Renal cortex interstitium (tissue), 15 donors: ENCODE measurements at places on chromosomes 4 and X. TPM values are rescaled to one million over a fixed set of nuclear protein-coding genes. Genes with fewer than 3 reads are reported as not detected.
A peak's percentile ranks its signal among the peaks of the same experiment; 100 is the strongest.

DNA sequence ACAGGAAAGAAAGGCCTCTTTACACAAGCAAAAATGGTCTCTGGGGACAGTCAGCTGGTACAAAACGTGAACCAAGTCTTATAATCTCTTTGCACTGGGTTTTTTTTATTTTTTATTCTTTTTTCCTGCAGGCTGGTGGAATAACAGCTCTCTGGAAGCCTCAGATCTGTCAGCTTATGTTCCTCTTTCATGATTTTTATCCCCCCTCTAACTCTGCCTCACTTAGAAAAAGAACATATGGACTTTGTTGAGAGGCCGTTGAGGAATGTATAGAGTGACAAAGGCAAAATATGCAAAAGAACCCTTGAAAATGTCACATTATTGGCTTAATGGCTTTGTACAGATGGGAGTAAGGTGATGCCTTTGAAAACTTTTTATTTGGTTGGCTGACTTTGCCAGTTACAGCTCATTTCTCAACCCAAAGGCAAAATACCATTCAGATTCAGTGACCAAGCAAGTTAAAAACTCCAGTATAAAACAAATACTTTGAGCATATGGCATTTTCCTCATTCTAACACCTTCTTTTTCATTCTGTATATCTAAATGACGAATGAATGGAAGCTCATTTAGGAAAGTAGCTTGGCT, 111.1 kb downstream of the RNF150 start:
- no peak for DNase-seq

DNA sequence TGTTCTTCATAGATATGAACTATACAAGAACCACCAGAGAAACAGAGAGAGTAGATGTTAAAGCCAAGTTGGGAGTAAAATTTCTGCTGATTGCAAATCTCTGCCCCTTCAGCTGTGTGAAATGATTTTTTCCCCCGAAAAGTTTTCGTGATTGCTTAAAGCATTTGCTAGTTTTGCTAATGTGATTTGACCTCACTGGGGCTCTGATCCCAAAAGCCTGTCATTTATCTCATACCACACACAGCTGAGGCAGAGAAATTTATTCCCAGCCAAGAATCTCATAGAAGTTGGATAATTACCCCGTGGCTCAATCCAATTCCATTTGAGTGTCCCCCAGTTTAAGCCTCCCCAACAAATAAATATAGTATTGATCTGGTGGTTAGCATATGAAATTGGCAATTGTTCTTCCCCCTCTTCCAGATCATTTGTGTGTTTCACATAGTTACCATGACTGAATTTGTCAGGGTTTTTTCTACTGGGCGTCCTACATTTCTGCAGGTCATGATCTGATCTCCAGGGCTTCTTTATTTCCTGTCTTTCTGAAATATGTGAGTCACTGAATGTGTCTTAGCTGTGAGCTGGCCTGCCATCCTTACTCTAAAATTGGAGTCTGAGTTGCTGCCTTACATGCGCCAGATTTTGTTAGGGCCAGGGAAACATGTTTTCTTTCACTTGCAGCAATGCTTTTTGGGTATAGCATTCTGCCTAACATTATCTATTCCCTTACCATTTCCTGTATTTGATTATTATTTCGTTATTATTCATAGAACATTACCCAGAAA, 167.5 kb upstream of the FRMPD4 start:
- no peak for DNase-seq

- DNase-seq: no peak
Measured at GRCh38 chrX:150362599-150363481, at the start of gene MAMLD1. TSS of gene MAMLD1 (plus strand) at chrX:150363317. CDS start at chrX:150445517, 82,200 bp downstream.

DNA sequence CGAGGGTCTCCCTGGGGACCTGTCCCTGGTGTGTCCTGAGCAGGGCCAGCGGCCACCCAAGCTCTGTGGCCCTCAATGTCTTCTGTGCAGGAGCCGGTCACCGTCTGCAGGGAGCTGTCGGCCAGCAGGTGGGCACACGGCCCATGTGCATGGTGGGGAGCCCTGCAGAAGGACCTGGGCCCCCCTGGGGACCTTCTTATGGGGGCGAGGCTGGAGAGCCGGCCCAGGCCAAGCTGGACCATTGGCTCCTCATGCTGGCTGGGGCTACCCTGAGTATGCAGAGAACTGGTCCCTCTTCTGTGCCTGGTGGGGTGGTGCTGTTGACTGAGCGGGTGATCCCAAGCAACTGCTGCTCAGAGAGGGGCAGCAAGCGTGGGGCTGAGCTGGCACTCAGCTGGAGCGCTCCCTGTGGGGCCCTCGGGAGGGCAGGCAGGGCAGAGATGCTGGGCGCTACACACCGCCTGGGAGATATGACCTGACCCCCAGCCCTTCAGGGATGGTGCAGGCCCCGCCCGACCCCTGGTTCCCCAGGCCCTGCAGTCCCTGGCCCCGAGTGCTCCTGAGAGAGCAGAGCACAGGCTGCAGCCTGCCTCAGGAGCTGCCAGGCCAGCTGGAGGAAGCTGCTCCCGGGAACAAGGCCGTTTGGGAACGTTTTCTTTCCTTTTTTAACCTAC, 14.8 kb downstream of the NAT8L start:
- no peak for DNase-seq

DNA sequence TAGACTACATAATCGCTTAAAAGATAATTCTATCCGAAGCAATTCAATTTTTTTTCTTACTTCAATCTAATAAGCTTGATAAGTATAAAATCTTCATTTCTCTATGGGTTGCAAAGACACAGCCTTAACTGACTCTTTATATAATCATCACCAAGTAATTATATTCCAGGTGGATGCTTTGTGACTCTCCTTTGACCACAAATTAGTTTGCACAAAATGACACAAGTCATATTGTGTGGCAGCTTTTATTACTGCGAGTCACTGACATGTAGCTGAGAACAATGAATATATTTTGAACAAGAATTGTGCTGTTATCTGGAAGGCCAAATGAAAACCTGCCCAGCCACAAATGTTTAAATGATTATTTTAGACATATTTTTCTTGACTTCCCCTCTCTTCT, 1727.8 kb downstream of the ARAP2 start:
- no peak for DNase-seq

GRCh38 chr4:185534511-185534865, 819 bp downstream of the PDLIM3 start:
- DNase-seq: no peak

- no peak for DNase-seq
Measured at GRCh38 chr4:110032603-110033002, 119.9 kb downstream of the EGF start.

GRCh38 chrX:110228453-110228852, 89.4 kb downstream of the AMMECR1 start:
- no peak for DNase-seq

DNA sequence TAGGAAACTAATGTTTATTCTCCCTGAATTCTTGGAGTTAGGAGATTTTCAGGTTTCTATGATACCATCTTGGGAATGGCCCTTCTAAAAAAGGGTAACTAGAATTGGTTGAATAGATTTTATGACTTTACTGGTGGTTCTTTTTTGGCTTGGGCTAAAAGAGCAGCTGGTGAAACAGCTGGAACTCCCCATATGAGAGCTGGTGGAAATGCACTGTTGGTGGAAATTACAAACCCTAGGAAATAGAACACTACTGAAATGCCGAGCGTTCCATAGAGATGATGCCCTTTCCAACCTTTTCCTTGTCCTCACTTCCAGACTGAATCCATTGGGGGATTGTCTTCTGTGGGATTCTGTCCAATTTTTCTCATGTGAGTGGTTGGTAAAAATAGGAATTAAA, 139.5 kb downstream of the STIM2 start:
- no peak for DNase-seq

- no peak for DNase-seq
Measured at GRCh38 chrX:7127056-7127455, 20.5 kb upstream of the STS start.

- DNase-seq: peak; percentile 53
Measured at GRCh38 chr4:69689599-69689998, 36.6 kb upstream of the UGT2A1 start.

GRCh38 chr4:109921384-109921808, 8.7 kb downstream of the EGF start:
- no peak for DNase-seq

DNA sequence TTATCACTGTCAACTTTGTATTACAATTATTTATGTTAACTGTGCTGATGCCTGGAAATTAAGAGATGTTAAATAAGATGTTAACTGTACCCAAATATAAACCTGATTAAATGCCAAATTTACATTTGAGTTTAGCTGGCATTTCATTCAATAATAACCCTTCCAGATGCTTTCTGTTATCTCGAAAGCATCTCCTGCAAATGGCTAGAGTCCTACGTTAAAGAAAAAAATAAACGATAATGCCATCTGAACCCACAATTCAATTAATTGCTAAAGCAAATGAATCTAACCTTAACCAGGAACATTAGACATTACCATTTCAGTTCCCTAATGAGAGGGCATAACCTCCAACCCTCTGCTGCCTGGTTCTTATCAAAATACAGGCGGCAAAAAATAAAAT, 145.0 kb downstream of the ADAMTS3 start:
- no peak for DNase-seq

DNA sequence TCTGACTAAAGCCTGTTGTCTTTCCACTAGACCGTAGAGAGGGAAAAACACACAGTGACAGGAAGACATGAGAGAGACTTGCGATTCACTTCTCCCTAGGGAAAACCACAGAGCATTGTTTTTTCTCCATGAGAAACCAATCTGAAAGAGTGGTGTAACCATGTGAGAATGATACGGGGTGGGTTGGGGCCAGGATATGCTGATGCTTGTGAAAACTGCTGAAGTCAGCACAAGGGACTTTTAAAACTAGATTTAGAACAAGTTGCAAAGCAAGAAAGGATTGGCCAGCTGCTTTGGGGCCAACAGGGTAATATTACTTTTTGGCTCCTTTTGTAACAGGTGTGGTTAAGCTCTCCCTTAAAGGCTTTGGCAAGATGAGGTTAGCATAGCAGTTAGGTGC, 66.1 kb downstream of the NHSL2 start:
- no peak for DNase-seq

- DNase-seq: no peak
Measured at GRCh38 chr4:73606465-73606974, 13.7 kb downstream of the RASSF6 start.

GRCh38 chrX:10526451-10526850, 93.9 kb downstream of the MID1 start:
- no peak for DNase-seq

DNA sequence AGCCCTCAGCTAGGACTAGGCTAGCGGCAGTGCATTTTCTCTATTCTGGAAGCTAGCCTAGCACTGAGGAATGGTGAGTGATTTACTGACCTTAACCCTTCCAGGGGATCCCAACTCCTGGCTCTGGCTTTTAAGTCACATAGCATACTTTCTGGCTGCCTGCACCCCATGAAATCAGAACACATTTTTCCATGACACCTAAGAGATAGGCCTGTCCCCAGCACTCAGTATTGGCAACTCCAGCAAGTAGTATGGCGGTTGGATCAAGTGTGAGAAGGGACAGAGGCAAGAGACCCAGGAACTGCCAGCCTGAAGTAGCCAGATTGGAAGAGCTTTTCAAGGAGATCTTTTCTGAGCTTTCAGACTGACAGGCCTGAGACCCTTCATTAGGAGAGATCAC, 8.2 kb downstream of the FGF16 start:
- no peak for DNase-seq

- no peak for DNase-seq
Measured at GRCh38 chr4:98249831-98250230, 11.4 kb upstream of the RAP1GDS1 start.

DNA sequence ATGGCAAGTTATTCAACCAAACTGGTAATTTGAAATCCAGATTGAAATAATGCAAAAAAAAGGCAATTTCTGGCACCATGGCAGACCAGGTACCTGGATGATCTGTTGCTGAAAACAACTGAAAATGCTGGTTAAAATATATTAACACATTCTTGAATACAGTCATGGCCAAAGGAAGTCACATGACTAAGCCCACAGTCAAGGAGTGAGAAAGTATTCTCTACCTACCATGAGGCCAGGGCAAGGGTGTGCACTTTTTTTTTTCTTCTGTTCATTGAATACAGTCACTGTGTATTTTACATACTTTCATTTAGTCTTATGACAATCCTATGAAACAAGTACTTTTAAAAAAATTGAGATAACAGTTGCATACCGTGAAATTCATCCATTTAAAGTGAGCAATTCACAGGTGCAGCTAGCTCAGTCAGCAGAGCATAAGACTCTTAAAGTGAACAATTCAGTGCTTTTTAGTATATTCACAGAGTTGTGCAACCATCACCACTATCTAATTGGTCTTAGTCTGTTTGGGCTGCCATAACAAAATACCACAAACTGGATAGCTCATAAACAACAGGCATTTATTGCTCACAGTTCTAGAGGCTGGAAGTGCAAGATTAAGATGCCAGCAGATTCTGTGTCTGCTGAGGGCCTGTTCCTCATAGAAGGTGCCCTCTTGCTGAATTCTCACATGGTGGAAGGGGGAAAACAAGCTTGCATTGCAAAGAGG, 4.8 kb upstream of the MPP1 start:
- no peak for DNase-seq

- no peak for DNase-seq
Measured at GRCh38 chr4:153844144-153844543, 55.3 kb upstream of the SFRP2 start.

- DNase-seq: no peak
Measured at GRCh38 chr4:152705903-152706302, 26.1 kb upstream of the TMEM154 start.

DNA sequence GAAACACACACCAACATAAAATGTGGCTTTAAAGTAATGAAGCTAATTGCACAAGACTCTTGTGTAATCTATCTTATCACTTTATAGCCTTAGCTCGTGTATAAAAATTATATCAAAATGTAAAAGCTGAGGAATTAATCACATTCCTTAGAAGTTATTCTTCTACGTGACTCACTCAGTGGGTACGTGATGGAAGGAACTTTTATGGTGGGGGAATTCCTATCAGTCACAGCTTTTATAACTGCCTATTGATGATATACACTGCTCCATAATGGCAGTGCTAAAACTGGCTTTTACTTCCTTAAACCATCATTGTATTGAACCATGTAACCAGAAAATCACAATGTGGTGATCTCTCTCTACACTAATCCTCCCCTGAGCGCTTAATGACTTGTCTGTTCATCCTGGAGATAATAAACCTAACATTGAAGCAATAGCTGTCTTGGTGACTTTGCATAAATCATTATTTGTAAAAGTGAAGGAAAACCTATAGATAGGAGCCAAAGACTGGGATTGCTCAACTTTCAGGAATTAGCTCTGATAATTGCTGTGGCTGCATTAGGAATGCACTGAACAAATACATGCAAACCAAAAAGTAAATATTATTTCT, 276.7 kb downstream of the GBA3 start:
- DNase-seq: no peak

The ADRA2C gene
- 16.4 TPM for polyA plus RNA-seq

The CITED1 gene
- 16.9 TPM for polyA plus RNA-seq

The CTSO gene
- 40.8 TPM for polyA plus RNA-seq

The CFAP299 gene
- polyA plus RNA-seq: 0.45 TPM

The MID2 gene
- 11.3 TPM for polyA plus RNA-seq

The MID1 gene
- polyA plus RNA-seq: 25.4 TPM

The DCX gene
- 2.2 TPM for polyA plus RNA-seq

The FGD1 gene
- 19.8 TPM for polyA plus RNA-seq
